ENCODE measurements at places on chromosomes 11 and 22.

GRCh38 chr11:1581976-1582375 lies 3.1 kb downstream of the KRTAP5-1 start:
- DNase-seq, result no peak

DNA sequence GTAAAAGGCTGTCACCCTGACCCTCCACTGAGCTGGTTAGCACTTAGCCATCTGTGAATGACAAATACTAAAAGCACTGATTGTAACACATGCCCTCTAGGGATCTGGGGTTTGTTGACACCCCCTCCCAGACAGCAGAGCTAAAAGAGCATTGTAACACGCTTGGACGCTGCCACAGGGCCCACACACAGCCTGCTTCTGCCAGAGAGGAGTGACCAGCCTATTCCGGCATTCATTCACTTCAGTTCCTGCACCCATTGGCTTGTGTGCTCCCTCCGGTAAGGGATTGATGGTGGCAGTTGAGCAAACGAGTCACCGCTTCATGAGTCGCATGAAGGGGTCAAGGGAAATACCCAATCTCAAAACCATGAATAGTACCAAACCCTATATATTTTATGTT lies 15.8 kb downstream of the OR10D3 start:
- DNase-seq, result no peak

- DNase-seq, result no peak
Observed at GRCh38 chr11:95469258-95469657, 238.3 kb upstream of the SESN3 start.

DNA sequence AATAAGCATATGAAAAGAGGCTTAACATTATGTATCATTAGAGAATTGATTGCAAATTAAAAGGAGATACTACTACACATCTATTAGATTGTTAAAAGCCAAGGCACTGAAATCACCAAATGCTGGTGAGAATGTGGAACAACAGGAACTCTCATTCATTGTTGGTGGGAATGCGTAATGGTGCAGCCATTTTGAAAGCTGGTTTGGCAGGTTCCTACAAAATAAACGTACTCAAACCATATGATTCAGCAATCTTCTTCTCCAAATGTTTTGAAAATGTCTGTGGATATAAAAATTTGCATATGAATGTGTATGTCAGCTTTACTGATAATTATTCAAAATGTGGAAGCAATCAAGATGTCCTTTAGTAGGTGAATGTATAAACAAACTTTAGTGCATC lies 176.4 kb upstream of the PLET1 start:
- no peak for DNase-seq

- DNase-seq, result no peak
Observed at GRCh38 chr11:117087446-117087845, 10.8 kb downstream of the SIK3 start.

DNA sequence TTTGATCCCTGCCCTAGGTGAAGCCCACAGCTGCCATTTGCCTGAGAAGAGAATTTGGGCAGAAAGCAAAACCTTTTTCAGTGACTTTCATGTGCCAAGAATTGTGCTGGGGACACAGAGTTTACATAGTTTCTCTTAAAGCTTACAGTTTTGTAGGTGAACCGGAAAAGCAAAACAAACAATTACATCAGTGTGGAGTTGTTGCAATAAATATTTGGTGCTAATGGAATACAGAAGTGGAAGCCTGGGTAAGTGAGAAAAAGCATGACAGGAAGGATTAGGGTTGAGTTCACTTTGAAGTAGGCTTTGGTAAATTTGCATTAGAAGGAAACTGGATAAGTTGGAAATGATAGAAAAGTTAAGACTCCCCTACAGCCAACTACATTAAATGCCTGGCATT lies 82.7 kb downstream of the RASSF10 start:
- DNase-seq, result no peak

DNA sequence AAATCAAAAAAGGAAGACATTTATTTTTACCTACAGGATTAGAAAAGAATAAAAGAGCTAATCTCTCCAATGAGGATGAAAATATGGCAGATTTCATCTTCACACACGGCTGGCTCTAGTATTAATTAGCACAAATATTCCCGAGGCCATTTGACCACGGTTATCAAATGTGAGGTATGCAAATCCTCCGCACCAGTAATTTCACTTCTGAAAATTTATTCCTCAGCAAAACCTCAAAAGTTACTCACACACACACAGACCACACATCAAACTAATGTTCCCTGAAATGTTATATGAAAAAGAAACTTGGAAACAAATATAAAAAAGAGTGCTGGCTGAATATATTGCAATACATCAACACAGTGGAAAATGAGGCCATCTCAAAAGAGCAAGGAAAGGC lies 32.8 kb downstream of the CELSR1 start:
- DNase-seq, result no peak

- DNase-seq, result no peak
Observed at GRCh38 chr22:33869946-33870345, 50.3 kb downstream of the LARGE1 start.

- DNase-seq, result no peak
Observed at GRCh38 chr11:45185228-45185729, 38.8 kb downstream of the PRDM11 start.

GRCh38 chr22:40592352-40593113 lies 44.0 kb downstream of the MRTFA start:
- DNase-seq, result no peak

DNA sequence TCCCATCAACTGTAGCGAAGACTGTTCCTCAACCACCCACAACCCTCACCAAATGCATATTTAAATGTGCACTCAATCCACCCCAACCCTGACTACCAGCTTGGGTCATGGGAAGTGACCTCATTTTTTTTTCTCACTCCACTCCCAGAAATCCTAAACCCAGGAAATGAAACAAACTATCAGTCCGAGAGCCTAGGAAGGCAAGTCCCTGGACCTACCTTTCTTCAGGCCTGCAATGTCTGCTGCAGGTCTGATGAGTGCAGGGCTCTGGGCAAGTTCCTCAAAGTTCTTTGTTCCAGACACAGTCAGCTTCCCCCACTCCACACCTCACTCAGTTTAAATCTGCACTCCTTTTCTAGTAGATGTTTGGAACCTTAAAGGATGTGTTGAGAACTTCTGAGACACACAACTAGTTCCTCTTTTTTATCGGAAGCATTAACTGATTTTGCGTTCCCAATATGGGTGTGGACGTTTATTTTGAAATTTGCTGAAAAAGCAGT lies at the start of gene MS4A4E:
MS4A4E (minus strand) TSS at position 398 of the 500 bp plus-strand sequence. CDS start 13,082 bp downstream, outside the sequence.
- no peak for DNase-seq

- DNase-seq, result no peak
Observed at GRCh38 chr11:130477586-130478203, 29.2 kb downstream of the ADAMTS15 start.

- no peak for DNase-seq
Observed at GRCh38 chr11:119964136-119965025, 173.5 kb downstream of the TRIM29 start.

- no peak for DNase-seq
Observed at GRCh38 chr11:120430146-120430545, 81.4 kb upstream of the GRIK4 start.

GRCh38 chr11:94876645-94877442 lies 96.5 kb downstream of the CWC15 start:
- DNase-seq, result no peak

DNA sequence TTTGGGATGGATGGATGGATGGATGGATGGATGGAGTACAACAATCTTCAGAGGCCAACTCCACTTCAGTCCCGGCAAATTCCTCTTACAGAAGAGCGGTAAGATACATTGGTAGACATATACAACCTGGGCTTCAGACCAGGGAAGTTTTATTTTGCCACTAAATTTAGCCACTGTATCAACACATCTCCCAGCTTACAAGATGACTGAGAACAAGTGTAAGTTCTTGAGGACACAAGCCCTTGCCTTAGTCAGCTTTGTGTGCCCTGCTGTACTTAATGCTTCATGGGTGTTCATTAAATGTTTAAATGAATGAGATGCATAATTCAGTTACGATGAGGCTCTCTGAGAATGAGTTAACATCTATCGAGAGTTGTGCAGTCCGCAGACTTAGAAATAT lies 127.7 kb downstream of the COMMD9 start:
- no peak for DNase-seq

Data from NCI-H1105 (cell line).